HCT116 (cell line): ENCODE measurements at places on chromosomes 6 and 20. TPM values are rescaled to one million over a fixed set of nuclear protein-coding genes. Genes with fewer than 3 reads are reported as not detected.
A peak's percentile ranks its signal among the peaks of the same experiment; 100 is the strongest.

PPP1R14C gene
- 7.8 TPM for total RNA-seq

FAM83D gene
- total RNA-seq = 51.1 TPM

TOX2 gene
- total RNA-seq = 39.6 TPM

GMPR gene
- total RNA-seq = 24.0 TPM

GRM1 gene
- not detected for total RNA-seq

ADGB gene
- total RNA-seq = not detected

LTB gene
- total RNA-seq = 0.64 TPM

DNA sequence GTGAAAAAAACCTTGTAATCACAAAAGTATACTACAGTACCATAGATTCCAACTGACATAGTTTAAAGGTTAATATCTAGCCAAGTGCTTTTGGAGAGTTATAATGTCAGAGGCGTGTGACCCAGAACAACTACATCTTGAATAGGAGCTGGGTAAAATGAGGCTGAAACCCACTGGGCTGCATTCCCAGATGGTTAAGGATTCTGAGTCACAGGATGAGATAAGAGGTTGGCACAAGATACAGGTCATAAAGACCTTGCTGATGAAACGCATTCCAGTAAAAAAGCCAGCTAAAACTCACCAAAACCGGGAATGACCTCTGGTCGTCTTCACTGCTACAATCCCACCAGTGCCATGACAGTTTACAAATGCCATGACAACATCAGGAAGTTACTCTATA lies 22.4 kb upstream of the KIAA0408 start:
- peaks cover 10% of the 10 kb centered on the region; the same call in 1 of the 2 replicates for H3K4me1 ChIP-seq
- H3K36me3 ChIP-seq = no peaks in the 10 kb centered on the region
- no peak overlapping the region for H3K27ac ChIP-seq

DNA sequence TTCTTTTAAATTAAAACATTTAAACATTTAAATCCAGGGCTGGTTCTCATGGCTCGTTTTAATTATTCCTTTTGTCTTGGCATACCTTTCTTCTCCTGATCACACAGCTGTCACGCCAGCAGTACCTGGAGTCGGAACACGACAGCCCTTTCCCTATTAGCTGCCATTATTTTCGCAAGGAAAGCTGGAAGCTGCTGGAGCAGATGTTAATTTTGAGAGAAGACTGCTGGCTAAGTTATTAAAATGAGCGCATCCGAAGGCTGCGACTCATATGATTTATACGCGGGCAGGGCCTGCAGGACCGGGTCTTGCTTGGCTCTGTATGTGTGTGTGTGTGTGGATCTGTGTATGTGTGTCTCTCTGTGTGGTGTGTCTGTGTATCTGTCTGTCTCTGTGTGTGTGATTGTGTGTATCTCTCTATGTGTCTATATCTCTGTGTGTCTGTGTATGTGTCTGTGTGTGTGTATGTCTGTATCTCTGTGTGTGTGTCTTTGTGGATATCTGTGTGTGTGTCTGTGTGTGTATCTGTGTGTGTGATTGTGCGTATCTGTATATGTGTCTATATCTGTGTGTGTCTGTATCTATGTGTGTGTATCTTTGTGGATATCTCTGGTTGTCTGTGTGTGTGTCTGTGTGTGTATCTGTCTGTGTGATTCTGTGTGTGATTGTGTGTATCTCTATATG lies 191.5 kb downstream of the CDH4 start:
- H3K36me3 ChIP-seq = no peaks in the 10 kb centered on the region
- no peak overlapping the region for H3K27ac ChIP-seq
- H3K4me3 ChIP-seq = no peak overlapping the region
- no peaks in the 10 kb centered on the region for H3K27me3 ChIP-seq
- no peaks in the 10 kb centered on the region for H3K4me1 ChIP-seq

- no peaks in the 10 kb centered on the region for H3K36me3 ChIP-seq
- H3K27ac ChIP-seq = no peak overlapping the region
- H3K27me3 ChIP-seq = no peaks in the 10 kb centered on the region
- DNase-seq = peak; percentile 15
- no peaks in the 10 kb centered on the region for H3K4me1 ChIP-seq
These were observed 172.2 kb downstream of the AIG1 start for GRCh38 chr6:143232849-143233248.

GRCh38 chr6:74087899-74088298 lies 391.9 kb downstream of the CD109 start:
- no peak overlapping the region for H3K27ac ChIP-seq
- H3K4me3 ChIP-seq = no peak overlapping the region
- no peaks in the 10 kb centered on the region for H3K27me3 ChIP-seq
- H3K36me3 ChIP-seq = no peaks in the 10 kb centered on the region
- peak; percentile 6 for DNase-seq

DNA sequence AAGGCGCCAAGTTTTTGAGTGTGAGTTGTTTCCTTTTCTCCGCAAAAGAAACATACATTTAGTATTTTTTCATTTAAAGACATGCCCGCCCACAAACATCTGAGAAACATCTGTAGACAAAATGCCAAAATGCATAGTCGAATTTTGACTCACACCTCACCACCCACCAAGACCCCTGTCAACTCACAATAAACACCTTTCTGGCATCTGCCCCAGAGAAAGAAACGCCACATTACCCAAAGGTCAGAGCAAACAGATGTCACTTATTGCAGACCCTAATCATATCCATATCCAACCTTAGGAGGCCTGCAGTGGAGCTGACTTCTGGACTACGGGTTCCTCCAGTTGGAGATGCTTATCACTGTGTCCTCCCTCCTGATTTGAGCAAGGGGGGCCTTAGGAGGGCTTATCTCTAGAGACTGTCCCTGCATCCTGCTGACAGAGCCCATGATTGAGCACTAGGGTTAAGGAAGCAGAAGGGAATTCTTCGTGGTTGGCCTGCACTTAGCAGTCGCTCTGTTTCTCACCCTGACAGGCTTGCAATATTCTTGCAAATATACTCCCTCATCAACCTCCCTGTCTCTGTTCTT lies 90.5 kb upstream of the TBX18 start:
- no peak for DNase-seq
- no peak overlapping the region for H3K27ac ChIP-seq
- no peaks in the 10 kb centered on the region for H3K4me1 ChIP-seq
- 0 out of 2 replicates have a peak, but pooled peaks cover 7% of the 10 kb centered on the region for H3K27me3 ChIP-seq
- H3K4me3 ChIP-seq = no peak overlapping the region

DNA sequence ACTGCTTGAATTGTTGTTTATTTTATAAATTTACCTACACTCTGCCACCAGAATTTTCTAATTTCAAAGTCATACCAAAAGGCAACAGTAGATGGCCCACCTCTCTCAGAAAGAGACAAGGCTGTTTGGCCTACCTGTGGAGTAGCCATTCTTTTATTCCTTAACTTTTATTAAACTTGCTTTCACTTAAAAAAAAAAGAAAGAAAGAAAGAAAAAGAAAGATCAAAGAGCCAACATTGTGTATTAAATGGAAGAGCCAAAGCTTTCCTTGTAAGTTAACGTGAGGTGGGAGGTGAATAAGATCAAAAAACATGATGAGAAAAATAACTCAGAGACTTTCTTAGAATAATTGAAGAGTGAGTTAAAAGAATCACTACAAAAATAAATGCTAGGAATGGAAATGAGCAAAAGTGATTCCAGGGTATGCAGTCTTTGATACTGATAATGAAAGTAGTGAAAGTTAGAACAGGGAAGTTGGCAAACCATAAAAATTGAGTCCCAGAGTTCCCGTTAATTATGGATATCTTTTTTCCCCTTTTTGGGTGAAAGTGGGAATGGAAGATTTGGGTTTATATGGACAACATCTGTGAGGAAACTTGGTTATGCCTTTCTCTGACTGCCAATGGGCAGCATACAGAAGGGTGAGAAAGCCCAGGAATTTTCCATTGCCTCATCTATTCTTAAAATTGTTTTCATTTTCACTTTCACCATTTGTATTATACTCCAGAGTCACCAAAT lies 35.9 kb upstream of the MYB start:
- no peaks in the 10 kb centered on the region for H3K36me3 ChIP-seq
- peak; percentile 12 for DNase-seq
- peaks cover 6% of the 10 kb centered on the region; the same call in 1 of the 2 replicates for H3K4me1 ChIP-seq

GRCh38 chr20:34190679-34191090 lies 50.5 kb upstream of the ASIP start:
- no peak overlapping the region for H3K27ac ChIP-seq
- peak; percentile 67 for DNase-seq

- H3K36me3 ChIP-seq = no peaks in the 10 kb centered on the region
- no peak overlapping the region for H3K27ac ChIP-seq
- H3K4me3 ChIP-seq = no peak overlapping the region
- no peaks in the 10 kb centered on the region for H3K27me3 ChIP-seq
- DNase-seq = no peak
- H3K4me1 ChIP-seq = no peaks in the 10 kb centered on the region
These were observed 313.2 kb downstream of the HDGFL1 start for GRCh38 chr6:22882581-22882980.

DNA sequence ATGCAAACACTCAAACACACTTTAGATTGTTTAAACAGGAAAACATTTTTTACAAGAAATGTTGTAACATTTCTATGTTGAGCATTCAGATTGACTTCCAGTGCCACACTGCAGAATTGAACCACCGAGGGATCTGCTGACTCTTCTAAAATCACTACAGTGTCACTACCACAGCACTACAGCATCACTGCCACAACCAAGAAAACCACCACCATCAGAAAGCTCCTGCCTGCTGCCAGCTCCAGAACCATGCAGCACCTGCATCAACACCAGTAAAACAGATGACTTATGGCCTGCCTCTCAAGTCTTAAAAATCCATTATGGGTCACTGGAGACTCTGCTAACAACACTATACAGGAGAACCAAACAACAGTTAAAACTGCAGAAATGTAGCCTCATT lies 25.4 kb upstream of the BTN3A2 start:
- peaks cover 44% of the 10 kb centered on the region for H3K4me1 ChIP-seq
- H3K4me3 ChIP-seq = no peak overlapping the region
- H3K36me3 ChIP-seq = no peaks in the 10 kb centered on the region
- H3K27ac ChIP-seq = no peak overlapping the region

DNA sequence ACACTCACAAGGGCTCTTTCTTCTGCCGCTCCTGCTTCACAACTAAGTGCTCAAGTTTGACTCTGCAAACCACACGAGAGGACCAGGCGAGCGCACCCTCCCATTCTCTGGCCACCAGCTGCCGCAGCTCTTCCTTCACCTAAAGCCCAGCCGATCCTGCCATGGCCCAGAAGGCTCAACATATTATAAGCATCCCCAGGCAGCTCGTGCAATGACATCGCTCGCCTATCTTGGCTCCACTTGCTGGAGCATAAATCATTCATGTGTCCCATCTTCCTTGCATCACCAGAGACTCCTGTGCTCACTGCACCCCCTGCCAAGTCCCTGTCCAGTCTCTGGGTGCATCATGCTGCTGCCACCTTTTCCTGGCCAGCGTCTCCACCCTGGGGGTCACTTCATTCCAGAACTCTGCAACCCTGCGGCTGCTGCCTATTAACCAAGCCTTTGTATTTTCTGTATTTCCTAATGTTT lies 59.0 kb downstream of the PSMG4 start:
- H3K4me3 ChIP-seq = no peak overlapping the region
- DNase-seq = no peak
- H3K36me3 ChIP-seq = no peaks in the 10 kb centered on the region

DNA sequence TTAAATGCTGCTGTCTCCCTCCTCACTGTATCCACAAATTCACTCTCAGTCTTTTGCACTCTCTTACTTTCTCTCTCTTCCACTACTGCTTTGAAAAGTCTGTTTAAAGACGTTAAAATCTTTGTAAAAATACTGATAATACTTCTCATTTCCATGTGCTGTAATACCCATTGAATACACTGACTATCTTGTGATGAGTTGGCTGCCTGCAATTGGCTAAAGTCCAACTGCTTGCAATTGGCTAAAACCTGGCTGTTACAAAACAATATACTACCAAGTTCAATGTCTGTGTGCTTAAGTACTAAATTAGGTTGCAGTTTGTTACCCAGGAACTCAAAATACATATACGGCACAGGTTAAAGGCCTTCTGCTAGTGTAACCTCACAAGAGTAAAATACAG lies 264.8 kb downstream of the THBS2 start:
- 0 out of 2 replicates have a peak, but pooled peaks cover 5% of the 10 kb centered on the region for H3K4me1 ChIP-seq
- H3K27me3 ChIP-seq = no peaks in the 10 kb centered on the region
- H3K4me3 ChIP-seq = no peak overlapping the region
- no peak for DNase-seq
- H3K36me3 ChIP-seq = no peaks in the 10 kb centered on the region

DNA sequence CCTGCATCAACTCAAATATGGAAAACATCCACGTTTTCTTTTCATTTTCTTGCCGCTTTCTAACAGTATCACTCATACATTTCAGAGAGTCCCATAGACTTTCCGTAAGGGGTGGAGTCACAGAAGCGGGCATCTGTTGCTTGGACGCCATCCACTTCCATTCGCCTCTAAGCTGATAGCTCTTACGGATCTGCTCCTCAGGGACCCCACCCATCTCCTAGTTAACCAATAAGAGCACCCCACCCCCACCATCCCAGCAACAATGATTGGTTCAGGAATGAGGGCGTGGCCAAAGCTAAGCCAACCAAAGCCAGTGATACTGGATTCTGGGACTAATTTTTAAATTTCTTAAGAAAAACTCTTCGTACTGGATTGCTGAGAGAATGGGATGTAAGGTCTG lies 42.4 kb downstream of the SLC2A10 start:
- H3K27ac ChIP-seq = no peak overlapping the region
- DNase-seq = no peak
- no peaks in the 10 kb centered on the region for H3K27me3 ChIP-seq

- DNase-seq = no peak
- H3K36me3 ChIP-seq = no peaks in the 10 kb centered on the region
- H3K27ac ChIP-seq = no peak overlapping the region
- no peaks in the 10 kb centered on the region for H3K27me3 ChIP-seq
These were observed 76.2 kb downstream of the TSHZ2 start for GRCh38 chr20:53048387-53048786.

- H3K27me3 ChIP-seq = no peaks in the 10 kb centered on the region
- no peaks in the 10 kb centered on the region for H3K4me1 ChIP-seq
- H3K27ac ChIP-seq = no peak overlapping the region
- no peak overlapping the region for H3K4me3 ChIP-seq
- no peak for DNase-seq
- no peaks in the 10 kb centered on the region for H3K36me3 ChIP-seq
These were observed 60.9 kb downstream of the SAMD3 start for GRCh38 chr6:130161683-130162404.

- no peak overlapping the region for H3K27ac ChIP-seq
- no peaks in the 10 kb centered on the region for H3K36me3 ChIP-seq
- DNase-seq = no peak
- no peak overlapping the region for H3K4me3 ChIP-seq
- peaks cover 9% of the 10 kb centered on the region; the same call in 1 of the 2 replicates for H3K27me3 ChIP-seq
These were observed 247.3 kb downstream of the ZNF217 start for GRCh38 chr20:53346335-53346648.

- H3K36me3 ChIP-seq = no peaks in the 10 kb centered on the region
- H3K27me3 ChIP-seq = no peaks in the 10 kb centered on the region
- H3K27ac ChIP-seq = no peak overlapping the region
- peak; percentile 49 for DNase-seq
These were observed 61.5 kb downstream of the TBXT start for GRCh38 chr6:166106076-166106686.

DNA sequence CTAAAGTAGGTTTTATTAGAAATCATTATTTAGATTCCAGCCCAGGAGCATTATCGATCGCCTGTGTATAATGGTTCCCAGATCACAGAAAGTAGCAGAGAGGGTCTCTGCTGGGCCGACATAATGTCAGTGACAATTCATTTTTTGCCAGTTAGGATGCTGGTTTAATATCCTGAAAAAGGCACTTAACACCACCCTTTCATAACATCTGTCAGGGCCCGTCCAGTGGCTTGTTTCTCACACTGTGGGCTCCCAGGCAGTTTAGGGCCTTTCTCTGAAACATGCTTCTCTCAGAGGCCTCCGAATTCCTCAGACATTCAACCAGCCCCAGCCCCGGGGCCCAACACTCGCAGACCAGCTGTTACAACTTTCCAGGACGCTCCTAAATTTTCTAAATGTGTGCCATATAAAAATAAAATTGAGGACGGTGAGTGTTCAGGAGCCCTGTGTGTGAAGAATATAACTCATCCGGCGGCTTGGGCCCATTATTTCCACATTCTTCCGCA lies 108.6 kb upstream of the EYA4 start:
- H3K36me3 ChIP-seq = no peaks in the 10 kb centered on the region
- H3K4me1 ChIP-seq = peaks cover 29% of the 10 kb centered on the region
- DNase-seq = no peak
